ENCODE measurements at places on chromosomes 6 and 20.

GRCh38 chr20:60074276-60074675 lies 116.1 kb downstream of the CDH26 start:
- no peak for DNase-seq

GRCh38 chr20:31682352-31682751 lies 40.3 kb downstream of the BCL2L1 start:
- no peak for DNase-seq

DNA sequence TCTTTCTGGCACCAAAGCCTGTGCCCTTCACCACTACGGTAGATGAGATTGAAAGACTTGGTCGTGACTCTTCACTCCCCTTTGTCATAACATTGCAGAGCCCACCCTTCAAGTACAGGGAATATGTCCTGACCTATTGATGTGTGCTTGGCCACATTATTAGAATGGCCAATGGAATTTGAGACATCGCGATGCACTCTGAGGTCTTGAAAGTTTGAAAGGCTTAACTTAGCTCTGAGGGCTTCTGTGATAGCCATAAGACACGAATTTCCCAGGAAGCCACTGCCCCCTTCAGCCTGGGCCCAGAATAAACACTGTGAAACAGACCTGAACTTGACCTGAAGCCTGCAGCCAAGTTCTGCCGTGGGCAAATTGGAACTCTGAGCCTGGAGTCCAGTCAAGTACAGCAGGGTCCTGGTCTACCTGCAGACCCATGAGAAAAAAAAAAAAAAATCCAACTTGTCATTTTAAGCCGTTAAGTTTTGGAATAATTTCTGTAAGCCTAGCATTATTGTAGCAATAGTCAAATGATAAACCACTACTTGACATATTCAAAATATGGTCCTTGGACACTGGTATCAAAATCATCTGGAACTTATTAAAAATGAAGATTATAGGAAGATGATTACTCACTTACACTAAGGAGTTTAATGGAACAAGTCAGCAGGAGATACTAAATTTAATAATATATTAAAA lies 36.9 kb upstream of the TRAF3IP2 start:
- peak; percentile 78 for DNase-seq

DNA sequence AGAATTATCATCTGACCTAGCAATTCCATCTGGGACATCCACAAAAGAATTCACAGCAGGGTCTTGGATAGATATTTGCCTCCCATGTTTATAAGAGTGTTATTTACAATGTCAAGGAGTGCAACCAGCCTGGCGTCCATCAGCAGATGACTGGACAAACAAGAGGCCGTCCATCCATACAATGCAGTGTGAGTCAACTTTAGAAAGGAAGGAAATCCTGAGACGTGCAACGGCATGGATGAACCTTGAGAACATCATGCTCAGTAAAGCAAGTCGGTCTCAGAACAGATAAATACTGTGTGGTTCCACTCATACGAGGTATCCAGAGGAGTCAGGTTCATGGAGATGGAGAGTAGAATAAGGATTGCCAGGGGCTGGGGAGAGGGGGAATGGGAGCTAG lies 46.4 kb downstream of the FOXF2 start:
- DNase-seq = no peak

DNA sequence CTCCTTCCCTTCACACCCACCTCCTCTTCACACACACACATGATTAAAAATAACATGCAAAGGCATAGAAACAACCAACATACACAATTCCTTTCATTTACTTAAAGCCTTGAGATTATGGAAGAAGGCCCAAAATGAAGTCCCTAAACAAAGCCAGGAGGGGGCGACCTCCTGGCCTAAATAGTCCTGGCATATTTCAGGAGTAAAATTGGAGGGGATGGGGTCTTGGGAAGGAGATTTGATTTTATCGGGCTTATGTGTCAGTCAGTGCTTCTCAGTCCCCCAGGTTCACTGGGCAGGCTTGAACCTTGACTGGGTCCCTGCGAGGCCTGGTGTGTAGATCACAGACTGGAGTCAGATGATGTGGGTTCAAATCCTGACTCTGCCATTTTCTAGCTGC lies 266.4 kb downstream of the SAMD5 start:
- no peak for DNase-seq

DNA sequence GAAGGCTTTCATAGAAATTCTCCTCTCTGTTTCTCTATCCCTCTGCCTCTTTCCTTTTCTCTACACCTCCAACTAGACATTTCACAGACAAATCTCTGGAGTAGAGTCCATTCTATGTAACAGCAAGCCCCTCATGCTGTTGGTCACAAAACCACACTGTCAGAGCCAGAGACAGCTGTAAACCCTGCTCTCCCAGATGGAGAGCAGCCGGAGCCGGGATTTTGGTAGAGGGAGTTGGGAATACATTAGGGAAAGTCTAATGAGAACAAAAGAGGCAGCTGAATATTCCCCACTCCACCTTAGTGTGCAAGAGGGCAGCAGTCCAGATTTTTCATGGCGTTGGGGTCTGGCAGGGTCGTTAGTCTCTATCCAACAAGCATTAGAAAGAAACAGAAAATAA lies 68.3 kb upstream of the EDN1 start:
- no peak for DNase-seq
